ENCODE measurements at places on chromosomes 13 and 19.

- DNase-seq = peak; percentile 79
Measured at GRCh38 chr13:20924758-20925394, 22.3 kb upstream of the XPO4 start.

- DNase-seq = no peak
Measured at GRCh38 chr19:45876161-45876410, 9.9 kb downstream of the IRF2BP1 start.

DNA sequence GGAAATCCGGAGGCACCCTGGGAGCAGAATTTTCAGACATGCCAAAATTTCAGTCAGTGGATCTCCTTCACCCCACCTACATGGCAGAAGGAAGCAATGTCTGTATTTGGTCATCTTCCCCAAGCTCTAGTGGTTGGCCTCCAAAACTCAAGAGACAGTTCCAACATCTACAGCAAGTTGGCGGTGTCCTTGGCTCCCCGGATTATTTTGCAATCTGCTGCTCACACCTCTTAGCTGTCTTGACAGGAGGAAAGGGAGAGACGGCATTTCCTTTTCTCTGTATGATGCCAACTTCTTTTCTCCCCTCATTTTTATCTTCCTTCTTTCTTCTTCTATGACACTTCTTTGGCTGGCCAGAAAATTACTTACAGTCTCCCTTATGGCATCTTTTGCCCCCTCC, 159.9 kb downstream of the SUCLA2 start:
- no peak for DNase-seq

- no peak for DNase-seq
Measured at GRCh38 chr19:30464162-30464561, 92.0 kb downstream of the ZNF536 start.

DNA sequence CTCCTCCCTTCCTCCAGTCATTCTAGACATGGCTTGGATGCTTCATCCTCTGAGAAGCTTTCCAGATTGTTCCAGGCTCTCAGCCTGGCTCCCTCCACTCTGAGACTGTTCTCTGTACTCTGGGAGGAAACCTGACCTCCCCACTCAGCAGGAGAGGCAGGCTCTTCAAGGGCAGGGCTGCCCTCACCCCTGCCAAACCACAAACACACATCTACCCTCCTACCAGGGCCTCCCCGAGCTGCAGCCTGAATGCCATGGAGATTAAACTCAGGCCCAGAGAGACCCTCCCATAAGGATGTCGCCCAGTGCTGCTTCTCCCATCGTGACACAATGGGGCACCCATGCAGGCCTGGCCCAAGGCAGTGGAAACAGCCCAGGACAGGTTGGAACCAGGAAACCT, 16.2 kb downstream of the NUMBL start:
- DNase-seq = no peak

GRCh38 chr19:5138606-5139582, 170.0 kb downstream of the KDM4B start:
- DNase-seq = no peak

DNA sequence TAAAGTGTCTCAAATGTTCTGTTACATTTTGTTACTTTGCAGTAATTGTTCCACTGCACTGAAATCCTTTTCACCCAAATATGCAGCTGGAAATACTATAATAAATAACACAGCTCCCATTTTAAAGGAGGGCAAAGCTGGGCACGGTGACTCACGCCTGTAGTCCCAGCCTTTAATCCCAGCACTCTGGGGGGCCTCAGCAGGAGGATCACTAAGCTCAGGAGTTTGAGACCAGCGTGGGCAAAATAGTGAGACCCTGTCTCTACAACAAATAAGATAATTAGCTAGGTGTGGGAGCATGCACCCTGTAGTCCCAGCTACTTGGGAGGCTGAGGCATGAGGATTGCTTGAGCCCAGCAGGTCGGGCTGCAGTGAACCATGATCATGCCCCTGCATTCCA, 7.5 kb upstream of the UBAC2 start:
- no peak for DNase-seq

GRCh38 chr19:32041681-32042292, 303.6 kb upstream of the ZNF507 start:
- DNase-seq = peak; percentile 13

All from SK-N-DZ (cell line).